ENCODE measurements at places on chromosomes 1 and 21. TPM values are rescaled to one million over a fixed set of nuclear protein-coding genes. Genes with fewer than 3 reads are reported as not detected.
A peak's percentile ranks its signal among the peaks of the same experiment; 100 is the strongest.

DNA sequence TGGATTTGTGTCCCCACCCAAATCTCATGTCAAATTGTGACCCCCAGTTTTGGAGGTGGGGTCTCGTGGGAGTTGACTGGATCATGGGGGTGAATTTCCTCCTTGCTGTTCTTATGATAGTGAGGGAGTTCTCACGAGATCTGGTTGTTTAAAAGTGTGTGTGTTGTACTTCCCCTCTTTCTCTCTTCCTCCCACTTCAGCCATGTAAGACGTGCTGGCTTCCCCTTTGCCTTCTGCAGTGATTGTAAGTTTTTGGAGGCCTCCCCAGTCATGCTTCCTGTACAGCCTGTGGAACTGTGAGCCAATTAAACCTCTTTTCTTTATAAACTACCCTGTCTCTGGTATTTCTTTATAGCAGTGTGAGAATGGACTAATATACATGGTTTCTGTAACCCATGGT is 64.6 kb downstream of the RHOU start:
- DNase-seq, result no peak

The CD34 gene
- 0.07 TPM for total RNA-seq

The SLFNL1 gene
- total RNA-seq, result 0.11 TPM

DNA sequence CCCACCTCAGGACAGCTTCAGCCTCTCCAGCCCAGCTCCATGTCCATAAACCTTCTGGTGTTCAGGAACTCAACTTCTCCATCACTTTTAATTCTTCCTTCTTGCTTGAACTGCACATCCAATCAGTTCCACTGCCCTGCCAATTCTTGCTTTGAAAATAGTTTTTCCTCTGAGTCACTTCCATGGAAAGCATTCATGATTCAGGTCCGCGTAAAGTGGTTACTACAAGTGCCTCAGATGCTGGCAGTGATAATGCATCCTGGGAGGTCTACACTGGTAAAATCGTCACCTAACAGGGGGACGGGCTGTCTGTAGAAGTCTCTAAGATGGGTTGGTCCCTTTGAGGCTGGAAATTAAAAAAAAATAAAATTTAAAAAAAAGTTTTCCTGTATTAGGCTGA is 25.9 kb upstream of the RCAN1 start:
- DNase-seq, result no peak

GRCh38 chr1:232978091-232978634 is 27.8 kb downstream of the NTPCR start:
- DNase-seq, result no peak

GRCh38 chr1:24898152-24898908 is 31.7 kb downstream of the RUNX3 start:
- DNase-seq, result peak; percentile 62

The PAPPA2 gene
- total RNA-seq, result 1.3 TPM

GRCh38 chr21:32141318-32141633 is 137.6 kb downstream of the MIS18A start:
- no peak for DNase-seq

The SELP gene
- total RNA-seq, result 1.5 TPM

- DNase-seq, result no peak
Measured at GRCh38 chr1:234960722-234961455, 167.7 kb downstream of the TOMM20 start.

DNA sequence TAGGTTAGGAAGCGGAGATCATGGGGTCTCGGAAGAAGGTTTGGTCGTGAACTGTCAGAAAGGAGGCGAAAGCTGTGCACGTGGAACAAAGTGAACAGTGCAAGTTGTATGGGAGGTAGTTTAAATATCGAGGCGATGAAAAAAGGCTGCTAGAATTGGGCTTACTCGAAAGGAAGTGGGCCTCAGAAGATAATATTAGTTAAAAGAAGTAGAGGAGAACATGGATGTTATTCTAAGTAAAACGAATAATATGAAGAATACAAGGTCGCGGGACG is 571 bp downstream of the WDR3 start:
- DNase-seq, result no peak

The LCE1F gene
- total RNA-seq, result not detected

DNA sequence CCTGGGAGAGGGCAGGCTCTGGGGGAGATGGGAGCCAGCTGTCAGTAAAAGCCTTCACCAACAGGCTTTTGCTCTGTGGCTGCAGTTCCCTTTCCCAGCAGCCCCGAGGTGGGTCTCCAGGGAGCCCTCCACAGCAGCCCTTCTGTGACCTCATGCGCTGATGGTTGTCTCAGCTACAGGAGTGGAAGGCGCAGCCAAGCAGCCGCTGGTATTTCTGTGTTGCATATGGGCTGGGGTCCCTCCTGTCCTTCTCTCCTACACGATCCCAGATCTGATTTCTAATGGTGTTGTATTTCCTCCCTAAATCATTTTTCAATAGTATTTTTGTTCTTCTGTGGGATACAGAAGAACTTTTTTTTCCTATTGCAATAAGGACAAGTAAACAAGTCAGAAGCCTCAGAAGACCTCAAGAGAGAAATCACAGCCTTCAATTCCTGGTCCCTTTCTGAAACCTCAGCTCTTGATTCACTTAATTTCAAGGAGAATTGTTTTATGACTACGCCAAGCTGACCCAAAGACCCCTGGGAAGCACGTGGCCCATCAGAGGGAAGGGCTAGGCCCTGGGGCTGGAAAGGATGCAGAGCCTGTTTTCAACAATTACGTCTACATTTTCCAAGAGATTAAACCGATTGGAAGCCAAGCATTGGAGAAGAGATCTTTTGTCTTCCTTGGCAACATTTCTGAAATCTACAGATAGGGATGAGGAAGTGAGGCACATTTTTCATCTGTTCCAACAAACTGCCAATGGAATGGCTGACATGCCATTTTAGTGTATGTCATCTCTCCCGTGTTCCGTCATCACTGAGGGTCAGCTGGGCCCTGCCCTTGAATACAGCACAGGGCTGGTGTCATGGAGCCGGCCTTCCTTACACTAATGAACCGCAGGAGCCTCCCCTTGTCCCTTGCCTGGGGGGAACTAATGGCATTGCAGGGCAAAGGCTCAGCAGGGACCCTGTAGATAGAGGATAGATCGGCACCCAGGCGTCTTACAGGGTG is 42.0 kb upstream of the SCCPDH start:
- no peak for DNase-seq

GRCh38 chr1:96587222-96587621 is 134.4 kb upstream of the PTBP2 start:
- DNase-seq, result no peak

The XKR8 gene
- total RNA-seq, result 4.7 TPM

The ARMH1 gene
- 155 TPM for total RNA-seq

The ZFP69B gene
- 6.9 TPM for total RNA-seq

GRCh38 chr1:156525071-156525501 is 24.5 kb upstream of the MEF2D start:
- no peak for DNase-seq

Data from activated naive CD4-positive, alpha-beta T cell treated with anti-CD3 and anti-CD28 coated beads, Interleukin-2, amount 50 U/mL, for 72 hours (primary cell).